Urinary bladder (tissue), 4 donors: ENCODE measurements at places on chromosomes 3 and 15. TPM values are rescaled to one million over a fixed set of nuclear protein-coding genes. Genes with fewer than 3 reads are reported as not detected.

SLC22A14 gene
- total RNA-seq: 0.16 TPM

PPCDC gene
- 12.8 TPM for total RNA-seq

HTR3C gene
- total RNA-seq: not detected

SENP2 gene
- 45.7 TPM for total RNA-seq

COMMD4 gene
- 15.9 TPM for total RNA-seq

GALNT15 gene
- total RNA-seq: 6.0 TPM
